ENCODE measurements at places on chromosomes 2 and 18.

- no peak for DNase-seq
Measured at GRCh38 chr2:177651833-177652232, 259.3 kb downstream of the AGPS start.

DNA sequence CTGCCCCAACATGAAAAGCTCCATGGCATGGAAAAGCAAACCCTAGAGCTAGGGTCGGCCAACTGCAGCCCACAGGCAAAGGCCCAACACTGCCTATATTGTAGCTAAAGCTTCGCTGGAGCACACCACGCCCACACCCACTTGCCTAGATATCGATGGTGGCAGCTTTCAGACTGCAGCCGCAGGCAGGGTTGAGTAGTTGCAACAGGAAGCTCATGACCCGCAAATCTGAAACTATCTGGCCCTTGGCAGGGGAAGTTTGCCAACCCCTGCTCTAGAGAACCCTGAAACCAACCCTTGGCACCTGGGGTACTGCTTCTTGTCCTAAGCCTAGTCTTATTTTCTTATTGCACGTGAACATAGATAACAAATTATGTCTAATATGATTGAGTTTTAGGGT, 250.0 kb downstream of the SOX11 start:
- no peak for DNase-seq

- DNase-seq = no peak
Measured at GRCh38 chr2:119721904-119722303, 37.8 kb upstream of the PTPN4 start.

GRCh38 chr2:149744865-149745264, 157.3 kb upstream of the MMADHC start:
- DNase-seq = no peak

- no peak for DNase-seq
Measured at GRCh38 chr18:52829320-52829719, 489.3 kb downstream of the DCC start.

- DNase-seq = no peak
Measured at GRCh38 chr2:137659616-137660015, 304.7 kb upstream of the HNMT start.

DNA sequence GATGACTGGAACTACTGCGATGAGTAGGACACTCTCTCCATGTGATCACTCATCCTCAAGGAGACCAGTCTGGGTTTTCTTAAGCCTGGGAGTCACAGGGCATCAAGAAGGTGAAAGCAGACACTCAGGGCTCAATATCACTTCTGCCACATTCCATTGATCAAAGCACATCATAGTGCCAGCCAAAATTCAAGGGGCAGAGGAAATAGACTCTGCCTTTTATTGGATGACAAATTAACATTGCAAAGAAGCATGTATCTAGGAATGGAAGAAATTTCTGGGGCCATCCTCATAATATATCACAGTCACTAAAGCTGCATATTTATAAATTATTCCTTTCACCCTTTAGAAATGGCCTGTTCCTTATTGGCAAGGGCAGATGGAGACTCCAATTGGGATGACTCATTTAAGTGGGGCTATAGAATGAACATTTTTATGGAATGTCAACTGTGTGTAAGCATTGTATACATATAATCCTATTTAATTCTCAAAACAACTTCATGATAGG, 114.8 kb upstream of the CDC42EP3 start:
- no peak for DNase-seq

DNA sequence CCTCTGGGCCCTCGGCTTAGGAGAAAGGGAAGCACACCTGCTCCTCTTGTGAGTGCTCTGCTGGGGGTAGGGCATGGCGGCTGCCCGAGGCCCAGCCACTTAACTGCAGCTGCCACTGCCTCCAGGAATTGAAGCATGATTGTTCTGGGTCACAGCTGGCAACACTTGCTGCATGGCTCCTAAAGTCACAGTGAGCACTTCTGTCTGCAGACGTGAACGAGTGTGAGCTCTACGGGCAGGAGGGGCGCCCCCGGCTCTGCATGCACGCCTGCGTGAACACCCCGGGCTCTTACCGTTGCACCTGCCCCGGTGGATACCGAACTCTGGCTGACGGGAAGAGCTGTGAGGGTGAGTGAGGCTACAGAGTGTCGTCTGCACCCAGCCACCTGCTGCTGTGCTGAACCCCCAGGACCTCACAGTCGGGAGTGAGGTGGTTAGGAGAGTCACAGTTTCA, 44.4 kb downstream of the FBLN7 start:
- no peak for DNase-seq

DNA sequence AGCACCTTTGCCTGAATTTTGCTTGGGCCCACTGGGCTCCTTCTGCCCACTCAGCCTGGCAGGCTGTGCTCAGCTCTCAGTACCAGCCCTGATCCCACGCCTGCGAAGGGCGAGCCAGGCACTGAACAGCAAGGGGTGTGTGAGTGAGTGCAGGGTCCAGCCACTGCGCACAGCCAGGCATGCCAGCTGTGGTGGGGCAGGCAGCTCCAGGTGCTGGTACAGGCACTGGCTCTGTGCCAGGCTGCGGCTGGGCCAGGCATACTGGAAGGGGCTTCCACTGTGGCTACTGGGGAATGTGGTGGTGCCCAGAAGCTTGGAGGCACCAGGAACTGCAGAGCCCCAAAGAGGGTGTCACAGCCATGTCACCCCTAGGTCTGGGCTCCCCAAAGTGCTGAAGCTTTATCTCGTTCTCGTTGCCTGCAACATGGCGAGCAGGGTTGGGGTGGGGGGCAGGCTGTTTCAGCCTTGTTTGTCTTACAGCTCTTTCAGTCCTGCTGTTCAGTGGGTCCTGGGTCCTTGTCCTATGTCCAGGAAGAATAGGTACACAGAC, 8.8 kb downstream of the DYSF start:
- no peak for DNase-seq

- no peak for DNase-seq
Measured at GRCh38 chr2:27823569-27823968, 52.0 kb downstream of the MRPL33 start.

DNA sequence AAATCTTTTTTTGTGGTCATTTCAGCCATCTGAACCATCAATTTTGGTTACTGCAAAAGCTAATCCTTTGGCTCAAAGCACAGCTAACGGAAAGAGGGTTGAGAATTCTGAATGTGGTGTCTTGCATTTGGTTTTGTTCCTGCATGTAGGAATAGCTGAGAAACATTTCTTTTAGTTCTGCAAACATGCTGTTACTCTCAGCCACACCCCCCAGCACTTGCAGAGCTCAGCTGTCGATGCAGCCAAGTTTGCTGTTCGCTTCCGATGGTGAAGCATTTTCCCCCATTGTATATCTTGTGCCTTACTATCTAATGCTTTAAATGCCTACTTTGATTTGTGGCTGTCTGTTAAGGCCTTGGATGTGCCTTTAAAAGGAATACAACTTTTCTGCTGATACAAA, 294.9 kb upstream of the FANCL start:
- DNase-seq = no peak

GRCh38 chr18:66226782-66227181, 377.1 kb downstream of the CDH19 start:
- DNase-seq = no peak

DNA sequence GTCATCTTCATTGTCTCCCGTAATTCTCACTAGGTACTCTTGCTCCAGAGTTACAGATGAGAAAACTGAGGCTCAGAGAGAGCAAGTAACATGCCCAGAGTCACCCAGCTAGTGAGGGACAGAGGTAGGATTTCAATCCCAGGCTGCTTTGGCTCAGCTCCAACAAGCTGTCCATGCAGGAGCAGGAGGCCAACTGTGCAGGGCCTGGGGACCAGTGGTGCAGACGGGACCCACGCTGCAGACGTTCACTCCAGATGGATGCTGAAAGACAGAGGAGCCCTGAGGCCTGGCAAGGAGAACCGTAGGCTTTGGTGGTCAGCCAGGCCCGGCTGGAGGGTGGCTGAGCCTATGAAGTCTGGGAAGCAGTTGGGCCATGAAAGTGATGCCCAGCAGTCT, 102.6 kb downstream of the MCFD2 start:
- no peak for DNase-seq

- no peak for DNase-seq
Measured at GRCh38 chr18:13499803-13500202, 226.6 kb downstream of the FAM210A start.

DNA sequence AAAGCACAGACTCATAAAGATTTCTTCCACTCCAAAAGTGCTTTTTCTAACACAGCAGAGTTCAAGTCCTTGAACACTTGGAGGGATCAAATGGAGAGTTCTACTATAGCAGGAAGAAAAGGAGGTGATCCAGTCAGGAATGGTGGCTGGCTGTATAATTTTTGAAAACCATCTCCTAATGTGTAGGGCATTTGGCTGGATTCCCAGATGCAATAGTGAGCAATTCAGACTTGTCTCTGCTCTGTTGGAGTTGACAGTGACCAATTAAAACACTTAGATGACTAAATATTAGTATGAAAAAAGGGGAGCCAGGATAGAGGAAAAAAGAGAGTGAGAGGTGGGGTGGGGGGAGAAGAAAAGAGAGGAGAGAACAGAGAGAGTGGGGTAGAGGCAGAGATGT, 5.3 kb upstream of the G6PC2 start:
- no peak for DNase-seq

GRCh38 chr2:1546023-1546591, 132.8 kb downstream of the TPO start:
- DNase-seq = no peak

DNA sequence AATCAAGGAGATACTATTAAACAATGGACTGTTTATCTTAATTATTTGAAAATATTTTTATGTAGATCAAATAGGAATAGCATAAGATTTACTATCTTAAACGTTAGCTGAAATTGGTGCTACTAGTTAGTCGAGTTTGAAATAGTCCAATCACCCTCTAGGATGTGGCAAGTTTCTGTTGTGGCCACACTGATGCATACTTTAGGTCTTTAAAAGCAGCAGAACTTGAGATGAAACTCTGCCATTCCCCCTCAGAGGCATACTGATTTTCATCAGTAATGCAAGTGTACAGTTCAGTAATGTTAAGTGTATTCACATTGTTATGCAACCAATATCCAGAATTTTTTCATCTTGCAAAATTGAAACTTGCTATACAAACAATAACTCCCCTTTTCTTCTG, 151.8 kb downstream of the SLC4A10 start:
- DNase-seq = no peak

GRCh38 chr2:38277245-38278116, 99.6 kb downstream of the ATL2 start:
- DNase-seq = no peak
